ENCODE measurements at places on chromosomes 2 and 18.
A peak's percentile ranks its signal among the peaks of the same experiment; 100 is the strongest.

DNA sequence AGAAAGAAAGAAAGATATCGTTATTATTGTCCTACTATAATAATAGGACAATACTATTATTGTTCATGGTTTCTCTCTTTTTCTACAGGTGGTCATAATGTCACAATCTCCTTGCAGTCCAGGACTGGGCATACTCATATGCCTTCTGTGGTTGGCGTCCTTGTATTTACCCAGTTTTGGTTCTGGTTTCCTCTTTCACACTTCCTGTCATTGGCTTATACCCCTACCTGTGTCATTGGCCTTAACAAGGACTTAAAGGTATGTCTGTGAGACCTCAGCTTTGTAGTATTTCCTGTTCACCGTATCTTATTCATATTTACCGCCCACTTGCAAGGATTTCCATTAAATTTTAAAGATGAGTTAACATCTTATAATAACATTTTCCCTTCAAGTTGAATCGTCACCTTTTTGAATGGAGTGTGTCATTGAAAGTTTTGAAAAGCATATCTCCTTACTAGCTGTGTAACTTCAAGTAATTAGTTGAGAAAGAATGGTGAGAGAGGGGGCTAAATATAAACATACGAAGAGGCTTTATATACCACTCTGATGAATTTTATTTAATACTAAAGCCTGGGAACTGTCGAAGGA is 36.5 kb upstream of the HTR2B start:
- no peak for DNase-seq

DNA sequence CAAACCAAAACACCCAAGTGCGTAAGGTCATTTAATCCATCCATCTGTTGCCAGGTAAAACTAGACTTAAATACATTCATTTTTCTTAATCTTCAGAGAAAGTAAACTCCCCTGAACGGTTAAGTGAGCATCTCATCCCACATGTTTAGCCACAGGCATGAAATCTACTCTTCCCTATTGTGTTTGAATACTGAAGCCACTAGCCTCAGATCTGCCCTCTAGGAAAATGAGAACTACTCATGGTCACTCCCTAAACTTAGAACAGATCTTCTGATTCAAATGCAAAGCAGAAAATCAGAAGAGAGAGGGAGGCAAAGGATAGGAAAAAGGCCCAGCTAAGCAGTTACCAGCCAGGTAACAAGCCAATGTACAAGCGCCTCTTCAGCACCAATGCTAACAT is 7.1 kb downstream of the TMEM247 start:
- no peak for DNase-seq

- DNase-seq, result no peak
These were observed 41.5 kb upstream of the APCDD1 start for GRCh38 chr18:10412933-10413332.

GRCh38 chr2:96772903-96773671 is 12.4 kb downstream of the CNNM4 start:
- DNase-seq, result no peak

DNA sequence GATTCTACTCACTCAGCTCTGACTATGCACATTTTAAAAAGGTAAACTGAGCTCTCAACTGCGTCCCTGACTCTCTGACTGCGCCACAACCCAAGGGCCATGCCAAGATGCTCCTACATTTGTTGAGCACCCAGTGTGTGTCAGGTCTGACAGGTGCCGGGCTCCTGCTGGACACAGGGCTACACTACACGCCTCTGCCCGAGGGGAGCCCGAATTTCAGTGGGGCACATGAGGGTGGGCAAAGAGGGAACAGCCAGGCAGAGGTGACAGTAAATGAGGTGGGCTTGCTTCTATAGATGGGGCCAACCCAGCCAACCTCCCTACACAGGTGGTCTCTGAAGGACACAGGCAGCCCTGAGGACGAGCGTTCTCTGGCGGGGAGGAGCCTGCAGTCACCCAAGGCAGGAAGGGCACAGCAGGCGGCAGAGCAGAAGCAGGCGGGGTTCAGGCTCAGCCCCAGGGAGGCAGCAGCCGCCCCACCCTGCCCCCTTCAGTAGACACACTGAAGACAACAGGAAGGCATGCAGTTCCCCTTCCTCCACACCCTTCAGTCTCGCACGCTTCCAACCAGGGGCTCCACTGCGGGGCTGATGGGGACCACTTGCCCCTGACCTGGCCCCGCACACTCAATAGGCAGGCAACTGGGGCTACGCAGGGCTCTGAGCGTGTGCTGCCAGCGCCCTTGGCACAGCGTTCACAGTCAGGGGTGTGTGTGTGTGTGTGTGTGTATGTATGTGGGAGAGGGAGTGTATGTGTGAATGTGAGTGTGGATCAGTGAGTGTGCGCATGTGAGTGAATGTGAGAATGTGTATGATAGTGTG is 98.4 kb downstream of the UXS1 start:
- DNase-seq, result peak; percentile 52

GRCh38 chr2:110791435-110791834 is 59.1 kb downstream of the ACOXL start:
- DNase-seq, result no peak

GRCh38 chr2:104289651-104290565 is 564.0 kb upstream of the POU3F3 start:
- no peak for DNase-seq

DNA sequence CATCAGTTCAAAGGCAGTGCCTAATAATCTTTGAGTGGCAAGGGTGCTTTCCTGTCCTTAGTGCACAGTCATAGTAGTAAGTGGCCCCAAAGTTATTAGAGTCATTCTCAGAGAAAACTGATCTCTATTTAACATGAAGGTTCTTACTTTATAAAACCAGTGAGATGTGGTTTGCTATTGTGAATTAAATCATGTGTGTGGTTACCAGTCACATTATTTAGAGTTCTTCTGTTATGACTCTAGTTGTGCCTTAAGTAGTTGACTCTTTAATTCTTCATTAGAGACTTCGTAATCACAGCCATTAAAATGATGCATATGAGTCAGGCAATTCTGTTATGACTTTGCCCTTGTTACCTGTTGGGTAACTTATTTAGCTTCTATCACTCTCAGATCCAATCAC is 1392.9 kb upstream of the ACVR2A start:
- DNase-seq, result no peak

GRCh38 chr2:189524746-189525145 is 55.8 kb downstream of the SLC40A1 start:
- no peak for DNase-seq

GRCh38 chr2:393711-394696 is 106.1 kb upstream of the ALKAL2 start:
- peak; percentile 17 for DNase-seq

DNA sequence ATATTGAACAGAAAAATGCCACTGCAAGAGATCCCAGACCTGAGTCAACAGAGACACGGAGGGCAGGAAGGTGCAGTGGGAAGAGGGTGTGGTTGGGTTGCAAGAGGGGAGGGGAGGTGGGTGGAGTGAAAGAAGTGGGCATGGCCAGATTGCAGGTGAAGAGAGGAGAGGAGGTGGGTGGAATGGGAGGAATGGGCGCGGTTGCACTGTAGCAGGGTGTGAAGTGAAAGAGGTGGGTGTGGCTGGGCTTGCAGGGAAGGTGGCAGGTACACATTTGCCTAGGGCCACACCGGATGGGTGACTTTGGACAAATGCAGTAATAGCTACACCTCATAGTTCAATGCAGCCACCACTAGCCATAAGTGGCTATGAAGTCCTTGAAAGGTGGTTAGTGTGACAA is 71.1 kb downstream of the DOCK10 start:
- DNase-seq, result no peak

- no peak for DNase-seq
These were observed 240.0 kb downstream of the LOXHD1 start for GRCh38 chr18:46416706-46417638.

- DNase-seq, result no peak
These were observed 62.5 kb downstream of the CERS6 start for GRCh38 chr2:168518555-168519066.

DNA sequence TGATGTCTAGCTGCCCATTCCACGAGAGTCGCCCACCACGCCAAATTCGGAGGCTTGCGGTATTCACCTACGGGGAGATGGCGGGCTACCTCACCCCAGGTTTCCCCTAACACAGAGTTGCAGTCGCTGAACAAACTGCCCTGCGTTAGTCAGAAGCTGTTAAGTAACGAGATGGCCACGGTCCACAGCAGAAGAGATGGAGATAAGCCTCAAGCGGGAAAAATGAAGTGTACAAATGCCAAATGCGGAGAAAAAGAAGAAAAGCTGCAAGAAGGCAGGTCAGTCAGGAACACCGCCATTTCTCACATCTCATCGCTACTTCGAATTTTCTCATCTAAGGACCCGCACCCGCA is 425 bp downstream of the ASB3 start:
- DNase-seq, result no peak

- DNase-seq, result no peak
These were observed 202.3 kb downstream of the MREG start for GRCh38 chr2:215811003-215811402.

GRCh38 chr2:222807431-222807830 is 53.4 kb upstream of the ACSL3 start:
- DNase-seq, result no peak

GRCh38 chr2:189709501-189710221 is 35.2 kb downstream of the ANKAR start:
- DNase-seq, result no peak

GRCh38 chr18:48809365-48809764 is 141.4 kb downstream of the SMAD7 start:
- no peak for DNase-seq

DNA sequence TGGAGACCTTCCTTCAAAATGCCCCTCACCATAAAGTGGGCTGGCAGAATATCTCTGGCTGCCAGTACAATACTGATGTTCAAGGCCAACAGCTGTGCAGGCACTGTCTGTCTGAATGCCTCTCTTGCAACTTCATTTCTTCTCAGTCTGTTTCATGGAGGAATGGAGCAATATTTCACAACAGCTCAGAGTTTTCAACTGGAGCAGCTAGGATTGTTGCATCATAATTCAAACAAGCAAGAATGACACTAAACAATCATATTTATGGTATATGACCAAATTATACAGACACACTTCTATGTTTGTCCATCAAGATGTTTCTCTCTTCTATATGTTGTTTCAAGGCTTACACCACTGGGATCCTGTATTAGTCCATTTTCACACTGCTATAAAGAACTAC is 444.2 kb downstream of the LRATD1 start:
- DNase-seq, result no peak

DNA sequence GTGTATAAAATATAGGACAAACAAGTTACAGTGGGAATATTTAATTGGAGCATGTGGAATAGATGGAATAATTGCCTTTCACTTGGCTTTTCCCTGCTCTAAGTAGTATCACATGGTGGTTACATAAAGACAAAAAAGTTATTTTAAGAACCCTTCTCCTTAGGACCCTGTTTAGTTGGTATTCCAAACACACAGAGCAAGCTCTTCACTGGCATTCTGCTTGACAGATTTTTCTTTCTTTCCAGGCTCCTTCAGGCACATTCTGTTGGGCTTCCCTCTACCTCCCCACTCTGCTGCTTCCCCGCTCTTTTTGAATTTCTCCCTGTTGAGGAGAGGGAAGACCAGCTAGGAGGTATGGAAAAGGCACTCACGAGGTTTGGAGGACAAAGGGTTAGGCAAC is 29.0 kb upstream of the DARS1 start:
- no peak for DNase-seq

GRCh38 chr2:71082402-71083252 is 14.2 kb downstream of the NAGK start:
- no peak for DNase-seq

DNA sequence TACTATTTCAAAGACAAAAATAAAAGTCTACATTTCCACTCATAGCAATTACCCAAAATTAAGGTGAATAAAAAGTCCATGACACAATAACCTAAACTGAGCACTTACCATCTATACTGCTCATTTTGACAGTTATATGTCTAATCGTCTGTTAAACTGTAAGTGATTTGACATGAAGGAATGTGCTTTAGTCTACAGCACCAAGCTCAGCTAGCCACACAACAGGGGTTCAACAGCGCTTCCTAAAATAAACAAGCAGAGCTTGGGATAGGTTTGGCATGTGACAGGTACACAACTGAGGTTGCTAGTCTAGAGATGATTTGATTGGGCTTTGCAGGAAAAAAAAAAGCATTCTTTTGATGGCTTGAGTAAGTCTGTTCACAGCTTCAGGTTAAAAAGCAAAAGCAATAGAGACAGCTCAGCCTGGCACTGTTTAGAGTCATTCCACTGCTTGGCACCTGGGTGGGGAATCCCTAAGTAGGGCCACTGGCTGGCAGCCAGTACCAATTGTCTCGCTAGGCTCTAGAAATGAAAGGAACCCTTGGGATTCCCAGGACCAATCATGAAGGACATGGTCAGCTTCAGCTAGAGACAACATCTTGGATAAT is 78.6 kb downstream of the BARD1 start:
- no peak for DNase-seq

DNA sequence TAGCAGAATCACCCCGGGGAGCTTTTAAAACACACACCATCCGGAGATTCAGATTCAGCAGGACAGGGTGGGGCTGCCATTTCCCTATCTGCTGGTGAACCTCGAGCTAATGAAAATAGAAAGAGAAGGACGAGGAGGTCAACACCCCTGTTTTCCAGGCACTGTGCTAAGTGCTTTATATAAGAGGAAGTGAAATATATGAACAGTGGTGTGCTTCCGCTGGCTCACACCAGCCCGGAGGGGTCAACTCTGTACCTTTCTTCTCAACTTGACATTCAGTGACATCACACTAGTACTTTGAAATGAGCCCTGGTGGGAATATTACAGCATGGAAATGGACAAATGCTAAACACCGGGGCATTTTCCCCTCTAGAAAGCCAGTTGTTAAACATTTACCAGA is 108.3 kb upstream of the LTBP1 start:
- DNase-seq, result no peak

DNA sequence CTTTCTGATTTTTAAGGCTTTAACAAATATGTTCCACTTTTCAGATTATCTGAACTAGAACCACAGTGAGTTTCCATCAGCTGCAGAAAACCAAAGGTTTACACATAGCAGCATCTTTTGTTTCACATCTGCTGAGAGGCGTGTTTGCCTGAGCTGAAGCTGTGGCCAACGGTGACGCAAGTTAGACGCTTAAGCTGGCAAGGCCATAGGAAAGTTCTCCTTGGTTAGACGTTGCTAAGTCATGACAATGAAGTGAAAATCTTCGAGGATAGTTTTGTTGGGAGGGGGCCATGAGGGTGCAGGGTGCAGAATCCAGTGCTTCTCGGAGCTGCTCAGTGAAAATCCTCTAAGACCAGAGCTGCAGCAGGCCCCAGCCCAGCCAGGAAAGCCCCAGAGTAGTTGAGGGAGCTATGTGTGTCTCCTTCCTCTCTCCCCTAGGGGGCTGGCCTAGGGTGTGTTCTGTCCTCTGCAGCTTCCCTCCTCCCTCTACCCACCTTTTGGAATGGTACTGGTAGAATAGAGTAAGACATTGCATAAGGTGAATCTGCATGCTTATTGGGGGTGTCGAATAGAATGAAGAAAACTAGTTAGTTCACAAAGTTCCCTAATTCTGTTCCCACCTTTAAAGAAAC is 105.4 kb downstream of the FHOD3 start:
- DNase-seq, result no peak

- DNase-seq, result no peak
These were observed 53.4 kb downstream of the WIPF1 start for GRCh38 chr2:174544156-174544555.
